ENCODE measurements at places on chromosomes 2 and 18.

GRCh38 chr2:83369601-83370418, 1089.3 kb downstream of the SUCLG1 start:
- no peak for DNase-seq

DNA sequence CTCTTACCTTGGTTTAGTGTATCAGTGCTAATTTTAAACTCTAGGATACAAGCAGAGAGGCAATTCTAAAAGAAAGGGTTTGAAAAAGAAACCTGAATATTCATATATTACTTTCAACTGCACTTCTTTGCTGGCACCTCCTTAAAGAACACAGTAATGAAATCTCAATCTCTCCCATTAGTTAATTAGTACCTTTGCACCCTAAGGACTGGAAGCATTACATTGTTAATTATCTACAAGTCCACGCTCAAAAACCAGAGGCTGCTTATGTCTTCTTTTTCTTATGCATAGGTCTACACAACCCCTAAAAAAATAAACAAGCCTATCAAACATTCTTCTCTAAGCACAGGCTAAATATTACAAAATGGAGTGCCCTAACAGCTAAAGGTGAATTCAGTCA, 20.2 kb downstream of the EPHA4 start:
- no peak for DNase-seq

GRCh38 chr2:106232638-106233349, 38.7 kb upstream of the UXS1 start:
- no peak for DNase-seq

DNA sequence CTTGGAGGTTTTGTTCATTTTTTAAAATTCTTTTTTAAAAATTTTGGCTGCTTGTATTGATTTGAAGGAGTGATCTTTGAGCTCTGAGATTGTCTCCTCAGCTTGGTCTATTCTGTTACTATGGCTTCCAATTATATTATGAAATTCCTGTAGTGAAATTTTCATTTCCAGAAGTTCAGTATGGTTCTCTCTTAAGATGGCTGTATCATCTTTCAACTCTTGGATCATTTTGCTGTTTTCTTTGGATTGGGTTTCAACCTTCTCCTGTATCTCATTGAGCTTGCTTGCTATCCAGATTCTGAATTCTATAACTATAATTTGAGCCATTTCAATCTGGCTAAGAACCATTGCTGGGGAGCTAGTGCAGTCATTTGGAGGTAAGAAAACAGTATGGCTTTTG, 270.8 kb upstream of the NT5C1B start:
- DNase-seq, result no peak

- DNase-seq, result no peak
Measured at GRCh38 chr2:164150604-164151003, 414.8 kb upstream of the FIGN start.

DNA sequence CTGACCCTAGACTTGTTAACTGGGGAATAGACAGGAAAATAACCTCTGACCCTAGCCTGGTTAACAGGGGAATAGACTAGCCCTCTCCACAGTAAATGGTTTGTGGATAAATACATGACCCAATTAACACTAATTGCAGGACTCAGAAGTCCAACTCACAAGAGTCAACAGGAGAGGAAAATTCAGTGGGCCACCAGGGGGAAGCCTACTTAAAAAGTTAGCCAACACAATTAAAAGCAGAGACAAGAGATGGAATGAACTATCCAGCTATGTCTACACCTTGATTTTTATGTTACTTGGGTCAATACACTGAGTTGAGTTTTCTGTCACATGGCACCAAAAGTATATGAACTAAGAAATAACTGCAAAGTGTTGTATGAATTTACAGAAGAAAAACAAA, 158.8 kb upstream of the SLC39A10 start:
- no peak for DNase-seq

- DNase-seq, result no peak
Measured at GRCh38 chr2:160498137-160498536, 4.5 kb upstream of the RBMS1 start.

GRCh38 chr18:67672155-67672554, 155.6 kb upstream of the DSEL start:
- DNase-seq, result peak; percentile 32

DNA sequence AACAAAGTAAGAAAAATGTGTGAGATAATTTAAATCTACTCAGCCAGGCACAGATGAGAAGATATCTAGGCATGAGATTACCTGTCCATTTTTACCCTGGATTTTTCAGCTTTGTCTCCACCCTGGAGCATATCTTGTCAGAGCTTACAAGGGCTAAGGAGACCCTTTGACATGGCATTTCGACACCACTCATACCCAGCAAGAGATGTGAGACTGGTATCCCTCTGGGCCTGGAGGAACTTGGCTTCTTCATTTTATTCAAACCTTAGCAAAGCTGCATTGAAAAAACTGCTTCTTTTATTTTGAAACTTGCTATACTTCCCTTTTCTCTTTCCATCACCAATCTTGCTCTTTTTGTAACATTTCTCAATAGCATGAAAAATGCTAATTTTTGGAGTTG, 194.9 kb upstream of the HNMT start:
- no peak for DNase-seq

DNA sequence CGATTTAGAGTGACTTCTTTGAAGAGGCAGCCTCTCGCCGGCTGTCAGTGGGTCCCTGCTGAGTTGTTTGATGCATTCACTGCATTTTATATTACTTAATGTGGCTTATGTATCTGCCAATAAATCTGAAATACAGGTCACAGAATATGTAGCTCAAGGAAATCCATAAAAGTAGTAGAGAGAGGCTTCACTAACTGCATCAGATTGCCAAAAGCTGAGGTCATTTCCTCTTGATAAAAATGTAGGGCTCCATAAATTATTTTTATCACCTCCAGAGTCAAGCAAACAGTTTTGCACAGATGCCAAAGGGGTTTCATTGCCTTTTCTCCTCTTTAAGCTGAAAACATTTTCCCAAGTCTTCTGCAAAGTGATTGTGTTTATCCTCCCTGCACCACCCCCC, 36.5 kb upstream of the CCDC93 start:
- DNase-seq, result peak; percentile 11

GRCh38 chr2:18346344-18346743, 214.1 kb downstream of the RDH14 start:
- no peak for DNase-seq

DNA sequence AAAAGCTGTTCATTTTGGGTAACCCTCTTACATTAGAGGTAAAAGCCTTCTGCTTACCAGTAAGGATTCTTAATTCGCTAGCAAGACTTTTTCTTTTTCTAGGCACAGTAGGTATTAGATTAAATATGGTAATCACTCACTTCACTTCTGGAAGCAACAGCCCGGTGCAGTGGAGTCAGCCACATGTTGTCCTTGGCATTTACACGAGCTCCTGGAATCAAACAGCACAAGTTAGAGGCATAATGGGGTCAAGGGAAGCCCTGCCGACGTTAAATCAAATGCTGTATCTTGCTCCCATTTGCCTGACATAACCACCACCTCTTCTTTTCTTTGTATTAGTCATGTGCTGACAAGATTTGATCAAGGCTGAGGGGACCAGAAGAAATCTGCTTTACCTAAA, 174.1 kb downstream of the ANKRD44 start:
- DNase-seq, result no peak

DNA sequence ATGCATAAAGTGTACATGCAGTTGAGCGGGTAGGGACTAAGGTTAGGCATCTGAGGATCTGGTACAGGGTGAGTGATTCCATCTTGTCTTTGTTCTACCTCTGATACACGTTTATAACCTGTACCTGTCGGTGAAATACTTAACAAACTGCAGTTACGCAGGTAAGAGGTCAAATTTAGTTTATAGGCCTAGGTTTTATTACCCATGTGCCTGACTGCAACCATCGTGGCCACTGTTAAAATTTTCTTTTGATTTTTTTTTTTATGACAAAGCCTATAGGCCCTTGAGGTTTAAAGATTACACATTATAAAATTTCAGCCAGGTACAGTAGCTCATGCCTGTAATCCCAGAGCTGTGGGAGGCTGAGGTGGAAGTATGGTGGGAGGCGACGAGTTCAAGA, 15.4 kb upstream of the HNMT start:
- DNase-seq, result no peak

DNA sequence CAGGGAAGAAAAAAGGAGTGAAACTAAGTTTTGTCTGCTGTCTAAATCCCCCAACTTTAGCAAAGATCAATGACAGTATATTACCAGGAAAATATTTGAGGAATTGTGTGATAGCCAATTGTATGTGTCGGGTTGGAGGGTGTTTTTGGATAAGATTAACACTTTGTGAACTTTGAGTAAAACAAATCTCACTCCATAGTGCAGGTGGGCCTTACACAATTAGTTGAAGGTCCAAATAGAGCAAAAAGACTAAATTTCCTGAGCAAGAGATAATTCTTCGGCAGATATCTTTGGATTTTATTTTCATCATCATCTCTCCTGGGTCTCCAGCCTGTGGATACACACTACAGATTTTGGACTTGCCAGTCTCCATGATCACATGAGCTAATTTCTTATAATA, 152.8 kb upstream of the CWC22 start:
- DNase-seq, result no peak

DNA sequence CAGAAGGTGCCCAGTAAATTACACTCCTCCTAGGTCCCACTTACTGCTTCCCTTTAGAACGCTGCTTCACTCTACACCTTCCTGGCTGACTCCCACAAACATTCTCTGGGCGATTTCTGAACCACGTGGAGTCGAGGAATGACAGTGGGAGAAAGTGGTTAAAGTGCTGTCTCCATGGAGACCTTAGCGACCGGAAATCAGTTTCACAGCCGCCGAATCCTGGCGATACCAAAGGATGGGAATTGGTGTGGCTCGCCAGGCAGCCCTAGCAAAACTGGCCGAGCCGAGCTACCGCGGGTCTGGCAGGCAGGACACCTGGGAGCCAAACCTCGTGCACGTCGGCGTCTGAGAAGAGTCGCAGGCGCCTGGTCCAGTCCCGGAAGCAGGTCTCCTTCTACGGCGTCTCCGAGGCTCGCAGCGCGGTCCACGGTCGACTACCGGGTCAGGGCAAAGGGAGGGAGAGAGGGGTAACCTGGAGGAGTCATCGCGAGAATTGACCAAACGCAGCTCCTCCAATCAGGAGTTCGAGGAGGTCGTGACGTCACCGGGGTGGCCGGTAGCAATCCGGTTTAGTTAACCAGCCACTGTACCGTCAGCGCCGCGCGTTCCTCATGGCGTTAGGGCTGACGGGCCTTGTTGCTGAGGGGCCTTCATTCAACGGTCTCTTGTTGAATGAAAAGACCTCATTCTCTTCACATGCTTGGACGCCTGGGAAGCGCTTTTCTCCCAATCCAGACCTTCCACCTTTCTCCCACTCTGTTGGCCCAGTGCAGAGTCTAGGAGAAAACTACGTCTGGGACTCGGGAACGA, at the start of gene THADA:
Gene THADA, minus strand, starts transcription at position 436 of the 810 bp plus-strand sequence. CDS start 3,646 bp downstream, outside the sequence.
- peak; percentile 98 for DNase-seq

- DNase-seq, result no peak
Measured at GRCh38 chr18:51350081-51350480, 152.6 kb upstream of the MEX3C start.
